Hematopoietic multipotent progenitor cell treated with erythropoietin and hydrocortisone succinate and interleukin-3 and kit ligand, for 6 days (in vitro differentiated cells): ENCODE measurements at places on chromosomes 16 and 17.

DNA sequence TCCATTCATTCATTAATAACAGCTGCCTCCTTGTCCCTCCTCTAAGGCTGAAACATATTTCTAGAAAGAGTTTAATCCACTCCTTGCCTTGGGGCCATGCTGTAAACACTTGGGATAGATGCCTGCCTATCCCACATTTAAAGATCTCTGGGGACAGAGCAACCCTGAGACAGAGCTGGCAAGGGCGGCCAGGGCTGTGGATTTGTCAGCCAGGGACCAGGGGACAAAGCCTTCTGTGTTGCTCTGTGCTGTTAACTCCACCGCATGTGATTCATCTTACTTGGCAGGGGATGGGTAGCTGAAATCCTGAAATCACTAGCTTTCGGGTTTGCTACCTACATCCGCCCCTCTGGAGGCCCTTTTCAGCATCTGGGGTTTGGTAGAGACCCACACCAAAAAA, 392.9 kb downstream of the SLC39A11 start:
- no peak for DNase-seq

DNA sequence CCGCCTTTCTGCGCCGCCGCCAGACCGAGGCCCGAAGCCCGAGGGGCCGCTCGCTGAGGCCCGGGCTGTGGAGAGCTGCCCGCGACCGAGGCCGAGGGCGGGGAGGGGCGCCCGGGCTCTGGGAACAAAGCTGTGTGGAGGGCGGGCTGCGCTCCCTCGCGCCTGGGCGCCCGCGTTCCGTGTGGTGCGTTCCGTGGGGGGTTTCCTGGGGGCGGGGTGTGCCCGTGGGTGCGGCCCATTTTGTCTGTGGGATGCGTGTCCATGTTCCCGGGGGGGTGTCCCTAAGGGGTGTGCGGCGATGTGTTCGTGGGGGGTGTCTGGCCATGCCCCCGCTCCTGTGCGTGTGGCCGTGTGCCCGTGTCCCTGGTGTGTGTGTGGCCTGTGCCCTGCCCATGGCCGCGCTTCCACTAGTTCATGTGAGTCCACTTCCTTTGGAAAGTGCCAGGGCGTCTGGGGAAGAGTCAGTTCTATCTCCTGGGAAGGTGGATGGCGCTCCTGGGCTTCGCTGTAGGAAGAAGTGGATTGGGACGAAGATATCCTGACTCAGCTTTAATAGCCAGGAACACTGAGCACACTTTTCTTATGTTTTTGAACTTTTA, 520 bp downstream of the JPT2 start:
- peak; percentile 55 for DNase-seq

- no peak for DNase-seq
These were observed 282.9 kb downstream of the SOX9 start for GRCh38 chr17:72403713-72404209.

- DNase-seq, result no peak
These were observed 19.4 kb downstream of the TMEM94 start for GRCh38 chr17:75475851-75476250.

- peak; percentile 53 for DNase-seq
These were observed 996 bp downstream of the STRADA start for GRCh38 chr17:63740464-63741142.

- no peak for DNase-seq
These were observed 122.0 kb downstream of the METRNL start for GRCh38 chr17:83201206-83202001.
